ENCODE measurements at places on chromosomes 7 and 10. TPM values are rescaled to one million over a fixed set of nuclear protein-coding genes. Genes with fewer than 3 reads are reported as not detected.

DBF4 gene
- 40.8 TPM for total RNA-seq

DNA sequence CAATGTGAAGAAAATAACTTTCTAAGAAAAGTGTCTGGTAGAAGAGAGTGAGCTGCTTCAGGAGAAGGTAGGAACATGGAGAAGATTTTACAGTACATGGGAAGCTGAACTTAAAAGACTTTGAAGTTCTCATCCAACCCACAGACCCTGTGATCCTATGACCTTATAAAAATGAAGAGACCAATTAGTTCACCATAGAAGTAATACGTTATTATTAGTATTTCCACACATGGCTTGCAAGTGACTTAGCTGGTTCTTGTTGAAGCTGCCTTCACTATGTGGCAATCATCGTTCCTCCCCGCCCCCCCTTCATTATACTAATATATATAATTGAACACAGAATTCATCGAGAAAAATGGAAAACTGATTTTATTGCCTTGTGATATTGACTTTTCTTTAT, 129.1 kb downstream of the SND1 start:
- DNase-seq, result no peak

DNA sequence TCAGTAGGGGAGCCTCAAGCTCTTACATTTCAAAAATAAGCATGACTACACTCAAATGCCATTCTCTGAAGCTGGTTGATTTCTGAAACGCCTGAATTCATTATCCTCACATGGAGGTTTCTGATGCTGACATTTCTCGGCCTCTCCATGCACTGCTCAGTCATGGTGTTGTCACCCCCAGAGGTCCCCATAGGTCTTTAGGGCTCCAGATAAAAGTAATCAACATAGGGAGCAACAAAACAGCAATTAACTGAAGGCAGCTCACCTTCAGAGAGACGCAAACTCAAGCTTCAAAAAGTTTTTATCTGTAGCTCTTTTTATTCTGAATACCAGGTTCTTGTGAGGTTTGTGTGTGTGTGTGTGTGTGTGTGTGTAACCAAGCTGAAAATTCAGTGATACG, 223.2 kb upstream of the LRRN3 start:
- no peak for DNase-seq

CCDC172 gene
- total RNA-seq, result not detected

TUBB8 gene
- total RNA-seq, result not detected

Measured in T-helper 17 cell (primary cell).